Colonic mucosa (tissue), 4 donors: ENCODE measurements at places on chromosomes 16 and 17. TPM values are rescaled to one million over a fixed set of nuclear protein-coding genes. Genes with fewer than 3 reads are reported as not detected.

GRCh38 chr17:82752371-82753200 lies 721 bp downstream of the TBCD start:
- DNase-seq = peak; percentile 36

Gene SLC12A4
- total RNA-seq = 8.7 TPM

Gene LLGL2
- 401 TPM for total RNA-seq

DNA sequence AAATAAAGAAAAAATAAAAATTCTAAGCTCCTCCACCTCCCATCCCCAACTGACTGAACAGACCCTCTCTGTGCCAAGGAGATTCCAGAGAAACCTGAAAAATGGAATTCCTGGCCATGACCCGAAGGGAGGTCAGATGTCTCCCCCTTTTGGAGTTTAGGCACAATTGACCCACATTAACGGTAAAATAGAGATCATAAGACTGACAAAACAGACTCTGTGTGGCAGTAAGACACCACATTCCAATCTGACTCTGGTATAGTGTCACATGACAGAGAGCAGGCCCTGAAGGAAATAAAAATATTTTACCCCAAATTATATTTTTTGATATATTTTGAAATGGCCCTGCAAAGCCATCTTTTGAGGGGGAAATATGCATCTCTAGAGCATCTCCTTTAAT lies 115.1 kb upstream of the ZKSCAN2 start:
- no peak for DNase-seq

Gene GALR2
- 0.49 TPM for total RNA-seq

DNA sequence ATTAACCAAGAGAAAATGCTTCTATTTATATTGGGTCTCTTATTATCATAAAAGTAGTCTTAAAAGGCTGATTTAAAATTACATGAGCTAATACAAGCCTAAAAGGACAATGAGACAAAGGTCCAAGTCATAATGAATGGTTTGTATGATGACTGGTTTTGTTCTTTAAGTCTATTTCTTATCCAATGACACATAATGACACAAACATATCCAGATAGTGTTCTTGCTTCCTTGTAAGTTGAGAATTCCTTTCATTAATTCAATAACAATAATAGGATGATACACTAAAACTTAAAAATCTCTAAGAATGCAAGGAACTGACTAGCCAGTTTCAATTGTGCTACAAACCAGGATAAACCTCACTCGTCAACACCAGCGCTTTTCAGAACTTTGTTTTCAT lies 244.1 kb downstream of the CEP112 start:
- no peak for DNase-seq

- no peak for DNase-seq
Measured at GRCh38 chr17:72099919-72100318, 20.9 kb upstream of the SOX9 start.

GRCh38 chr17:55969562-55970324 lies 183.5 kb upstream of the ANKFN1 start:
- no peak for DNase-seq

Gene IRX3
- not detected for total RNA-seq

DNA sequence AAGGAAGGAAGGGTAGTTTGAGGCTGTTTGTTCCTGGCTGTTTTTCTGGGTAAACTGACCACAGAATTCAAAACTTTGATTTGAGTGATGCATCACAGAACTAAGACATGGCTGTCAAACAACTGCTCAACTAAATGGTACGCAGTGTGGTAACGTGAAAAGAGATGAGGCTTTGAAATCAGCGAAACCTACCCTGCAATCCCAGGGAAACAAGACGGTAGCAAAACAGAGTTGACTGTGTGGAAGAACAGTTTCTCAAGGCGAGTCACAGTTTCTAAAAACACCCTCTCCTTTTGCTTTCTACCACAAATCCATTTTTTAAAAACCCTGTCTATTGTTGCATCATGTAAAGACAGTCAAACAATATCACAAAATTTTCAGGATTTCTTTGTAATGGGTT lies 156.0 kb upstream of the MAF start:
- no peak for DNase-seq

Gene MAPK7
- total RNA-seq = 37.9 TPM

Gene CD68
- 37.7 TPM for total RNA-seq

DNA sequence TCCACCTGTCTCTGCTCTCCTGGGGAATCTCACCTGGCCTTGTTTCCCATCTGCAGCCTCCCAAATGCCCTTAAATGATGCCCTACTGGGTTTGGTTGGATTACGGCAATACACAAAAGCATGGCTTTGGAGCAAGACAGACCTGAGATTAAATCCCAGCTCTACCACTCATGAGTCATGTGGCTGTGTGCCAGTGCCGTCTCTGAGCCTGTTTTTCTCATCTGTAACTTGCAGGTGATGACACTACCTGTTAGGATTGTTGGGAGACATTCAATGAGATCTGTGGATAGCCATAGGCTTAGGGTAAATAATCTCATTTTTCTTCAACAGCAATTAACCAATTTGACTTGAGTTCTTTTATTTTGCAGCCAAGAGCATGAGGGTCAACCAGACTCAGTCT lies 240.3 kb downstream of the MAF start:
- no peak for DNase-seq
